ENCODE measurements at places on chromosomes 1 and 21. TPM values are rescaled to one million over a fixed set of nuclear protein-coding genes. Genes with fewer than 3 reads are reported as not detected.
A peak's percentile ranks its signal among the peaks of the same experiment; 100 is the strongest.

Gene KRTAP19-3
- total RNA-seq, result not detected

Gene POU3F1
- 1.1 TPM for total RNA-seq

Gene IGSF21
- total RNA-seq, result not detected

Gene TMEM79
- 1.1 TPM for total RNA-seq

Gene ZNF648
- total RNA-seq, result not detected

Gene DNALI1
- total RNA-seq, result not detected

Gene PPM1J
- total RNA-seq, result 0.57 TPM

Gene TAS1R2
- total RNA-seq, result not detected

Gene LYSMD1
- 0.49 TPM for total RNA-seq

DNA sequence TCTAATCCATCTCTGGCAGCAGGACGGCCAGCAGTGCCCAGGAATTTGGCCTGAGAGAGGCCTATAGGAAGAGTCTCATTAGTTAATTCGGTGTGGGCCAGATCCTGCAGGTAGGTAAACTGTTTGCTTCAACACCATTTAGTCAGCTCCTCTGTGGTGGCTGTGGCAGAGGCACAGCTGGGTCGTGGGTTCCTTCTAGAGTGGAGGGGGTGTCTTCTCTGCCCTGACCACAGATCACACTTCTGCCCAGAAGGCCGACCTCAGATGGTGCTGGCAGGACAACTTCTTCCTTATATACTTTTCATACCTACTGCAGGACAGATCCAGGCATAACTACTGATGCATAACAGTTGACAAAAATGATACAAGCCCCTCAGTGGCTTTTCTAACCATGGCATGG is 281.4 kb downstream of the RPS6KC1 start:
- DNase-seq, result no peak

GRCh38 chr1:110336300-110337039 is 2.7 kb upstream of the RBM15 start:
- DNase-seq, result no peak

- no peak for DNase-seq
Observed at GRCh38 chr1:183277821-183278738, 92.0 kb downstream of the LAMC2 start.

DNA sequence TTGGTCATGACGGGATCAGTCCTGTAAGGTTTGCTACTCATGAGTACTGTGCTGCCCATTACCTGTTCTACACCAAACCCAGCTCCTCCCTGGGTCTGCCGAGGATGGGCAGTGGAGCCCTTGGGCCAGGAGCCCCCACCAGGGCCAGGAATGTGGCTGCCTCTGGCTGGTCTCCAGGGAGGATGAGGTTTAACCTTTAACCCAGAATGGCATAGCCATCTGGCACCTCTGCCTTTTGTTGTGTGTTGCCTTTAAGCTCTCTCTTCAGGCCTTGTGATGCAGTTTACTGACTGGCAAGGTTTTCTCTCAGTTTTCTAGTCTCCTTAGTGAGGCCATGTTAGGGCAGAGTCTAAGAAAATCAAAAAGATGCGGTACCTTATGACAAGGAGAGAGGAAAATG is 38.6 kb downstream of the SIPA1L2 start:
- DNase-seq, result no peak

GRCh38 chr1:75632350-75632949 is 21.5 kb upstream of the SLC44A5 start:
- DNase-seq, result no peak

DNA sequence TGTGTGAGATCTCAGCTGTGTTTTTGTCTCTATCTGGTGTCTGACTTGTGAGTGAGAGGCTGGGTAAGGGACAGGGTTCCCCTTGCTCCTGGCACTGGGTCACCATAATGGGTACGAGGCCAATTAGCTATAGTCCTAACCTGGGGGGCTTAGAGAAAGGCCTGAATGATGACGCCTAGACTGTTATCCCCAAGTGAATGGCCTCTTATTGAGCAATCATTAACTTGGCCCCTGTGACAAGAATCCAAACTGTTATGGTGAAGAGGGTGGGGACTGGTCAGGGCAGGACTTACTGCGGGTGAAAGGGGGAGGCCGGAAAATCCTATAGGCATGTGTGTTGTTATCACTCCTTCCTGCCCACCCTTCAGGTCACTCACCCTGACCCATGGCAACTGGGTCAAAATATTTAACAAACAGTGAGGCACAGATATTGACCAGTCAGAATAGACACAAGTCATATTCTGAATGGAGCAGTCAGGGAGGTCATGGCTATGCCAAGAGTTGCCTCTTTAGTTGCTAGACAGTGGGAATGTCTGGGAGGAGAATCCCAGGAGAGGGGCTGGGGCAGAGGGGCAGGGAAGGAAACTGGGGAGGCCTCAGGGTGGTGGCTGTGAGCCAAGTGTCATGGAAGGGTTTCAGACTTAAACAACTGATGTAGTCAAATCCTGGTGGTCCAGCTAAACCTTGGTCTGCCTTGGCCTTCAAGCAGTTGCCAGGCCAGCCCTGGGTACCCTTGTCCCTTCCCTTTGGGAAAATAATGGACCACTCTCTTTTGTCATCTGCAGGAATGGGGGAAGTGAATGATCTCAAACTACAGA is 3.2 kb downstream of the NR0B2 start:
- no peak for DNase-seq

DNA sequence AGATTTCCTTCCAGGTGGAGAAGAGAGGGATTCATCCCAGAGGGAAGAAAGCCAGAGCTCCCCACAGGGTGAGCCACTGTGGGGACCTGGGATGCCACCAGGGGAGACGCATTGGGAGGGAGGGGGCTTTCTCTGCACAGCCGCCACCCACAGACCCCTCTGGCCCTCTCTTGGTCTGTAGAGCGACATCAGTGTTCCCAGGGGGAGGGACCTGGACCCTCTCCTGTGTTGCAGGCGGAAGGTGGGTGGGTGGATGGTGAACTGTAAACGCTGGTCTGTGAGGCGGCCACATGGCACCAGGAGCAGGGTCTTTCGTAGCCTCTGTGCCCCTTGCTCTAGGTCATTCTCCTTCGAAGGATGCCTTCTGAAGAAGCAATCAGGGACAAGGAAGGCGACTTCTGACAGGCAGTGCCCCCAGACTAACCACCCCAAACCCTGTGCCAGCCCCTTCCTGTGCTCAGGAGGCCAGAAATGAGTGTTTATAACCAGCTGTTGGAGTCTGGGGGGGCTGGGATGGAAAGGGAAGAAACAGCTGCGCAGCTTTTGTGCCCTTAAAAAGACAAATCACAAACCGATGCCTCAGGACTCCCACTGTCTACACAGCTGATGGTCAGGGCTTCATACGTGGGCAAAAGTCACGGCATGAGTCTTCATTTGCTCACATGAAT is 121.4 kb upstream of the ZBTB40 start:
- DNase-seq, result no peak

DNA sequence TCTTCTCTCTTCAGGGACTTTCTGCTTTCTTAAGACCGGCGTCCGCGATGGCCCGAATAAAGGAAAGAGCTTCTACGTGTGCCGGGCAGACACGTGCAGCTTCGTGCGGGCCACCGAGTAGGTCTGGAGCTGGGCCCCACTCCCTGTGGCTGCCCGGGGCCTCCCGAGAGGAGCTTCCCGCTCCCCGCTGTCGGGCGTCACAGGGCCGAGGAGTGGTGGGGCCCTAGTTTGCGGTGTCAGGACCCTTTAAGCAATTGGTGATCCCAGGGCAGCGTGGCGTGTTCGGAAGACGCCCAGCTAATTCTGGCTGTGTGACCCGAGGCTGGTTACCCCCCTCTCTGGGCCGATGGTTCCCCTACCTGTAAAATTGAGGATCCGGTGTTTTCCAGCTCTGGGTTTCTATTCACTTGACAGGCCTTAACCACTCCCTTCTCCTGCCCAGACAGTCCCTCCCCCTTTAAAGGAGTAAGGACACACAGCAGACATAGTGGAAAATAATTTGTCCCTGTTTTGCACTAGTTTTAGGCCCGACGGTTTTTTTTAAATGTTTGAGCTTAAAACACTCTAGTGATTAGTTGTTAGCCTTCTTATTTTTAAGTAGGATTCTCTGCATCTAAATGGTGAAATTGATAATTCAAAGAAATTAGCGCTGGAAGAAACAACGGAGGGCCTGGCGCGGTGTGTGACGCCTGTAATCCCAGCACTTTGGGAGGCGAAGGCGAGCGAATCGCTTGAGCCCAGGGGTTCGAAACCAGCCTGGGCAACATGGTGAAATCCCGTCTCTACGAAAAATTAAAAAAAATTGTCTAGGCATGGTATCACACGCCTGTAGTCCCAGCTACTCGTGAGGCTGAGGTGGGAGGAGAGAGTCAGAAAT is 553 bp downstream of the TTF2 start:
- DNase-seq, result no peak

DNA sequence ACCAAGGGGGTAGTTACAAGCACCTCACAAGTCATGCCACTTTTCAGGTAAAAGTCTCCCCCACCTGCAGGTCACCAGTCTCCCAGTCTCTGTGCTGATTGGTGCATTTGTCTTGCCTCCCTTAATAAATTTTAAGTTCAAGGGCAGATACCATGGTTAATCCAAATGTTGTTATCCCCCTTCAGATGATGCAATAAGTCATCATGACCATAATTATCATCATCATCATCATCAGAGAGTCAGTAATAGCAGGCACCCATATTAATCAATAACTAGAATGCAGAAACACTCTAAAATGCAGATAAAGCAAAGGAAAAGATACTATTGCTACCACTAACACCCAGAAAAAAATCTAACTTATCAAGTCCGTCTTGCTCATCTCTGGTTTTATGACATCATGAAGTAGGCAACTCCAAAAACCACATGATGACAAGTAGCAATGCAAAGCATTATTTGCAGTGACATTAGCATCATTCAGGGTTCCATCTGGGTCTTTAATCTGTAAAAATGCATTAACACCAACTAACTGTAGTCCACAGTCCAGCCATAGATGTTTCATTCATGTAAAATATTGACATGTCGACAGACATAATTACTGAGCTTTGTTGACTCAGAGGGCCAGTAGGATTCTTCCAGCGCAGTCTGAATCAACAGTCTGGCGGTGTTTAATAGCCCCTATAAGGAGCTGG is 492.0 kb upstream of the RUNX1 start:
- DNase-seq, result no peak

GRCh38 chr1:111793923-111794322 is 38.2 kb downstream of the DDX20 start:
- DNase-seq, result no peak

DNA sequence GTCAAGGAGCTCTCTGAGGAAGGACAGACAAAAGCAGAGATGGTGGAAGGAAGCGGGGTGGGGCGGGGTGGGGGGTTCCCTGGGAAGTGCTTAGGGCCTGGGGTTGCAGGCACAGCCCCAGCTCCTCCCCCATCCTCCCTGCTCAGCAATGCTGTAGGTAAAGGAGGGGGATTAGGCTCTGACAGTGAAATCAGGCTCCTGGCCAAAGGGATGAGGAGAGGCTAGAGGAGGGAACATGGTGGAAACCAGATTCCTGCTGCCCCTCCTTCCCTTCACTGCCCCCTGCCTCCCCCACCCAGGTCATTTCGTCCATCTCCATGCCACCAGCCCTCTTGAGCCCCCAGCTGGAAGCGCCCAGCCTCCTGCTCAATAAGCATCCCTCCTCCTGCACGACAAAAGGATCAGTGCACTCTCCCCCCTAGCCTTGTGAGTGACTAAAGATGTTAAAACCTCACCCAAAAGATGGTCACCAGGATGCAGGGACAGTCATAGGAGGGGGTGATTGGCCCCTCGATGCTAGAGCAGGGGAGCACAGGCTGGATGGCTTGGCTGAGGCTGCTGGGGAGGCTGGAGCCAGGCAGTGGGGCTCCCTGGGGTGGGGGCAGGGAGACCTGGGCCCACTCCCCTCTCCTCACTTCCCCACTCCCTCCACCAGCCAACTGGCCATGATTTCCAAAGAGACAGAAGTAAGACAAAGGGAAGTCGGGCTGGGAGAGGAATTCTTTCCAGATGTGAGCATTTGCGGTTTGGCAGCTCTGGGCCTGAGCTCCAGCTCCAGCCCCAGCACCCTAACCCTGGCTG is 2.2 kb upstream of the CRABP2 start:
- no peak for DNase-seq

GRCh38 chr1:211783897-211784296 is 46.7 kb downstream of the LPGAT1 start:
- no peak for DNase-seq

DNA sequence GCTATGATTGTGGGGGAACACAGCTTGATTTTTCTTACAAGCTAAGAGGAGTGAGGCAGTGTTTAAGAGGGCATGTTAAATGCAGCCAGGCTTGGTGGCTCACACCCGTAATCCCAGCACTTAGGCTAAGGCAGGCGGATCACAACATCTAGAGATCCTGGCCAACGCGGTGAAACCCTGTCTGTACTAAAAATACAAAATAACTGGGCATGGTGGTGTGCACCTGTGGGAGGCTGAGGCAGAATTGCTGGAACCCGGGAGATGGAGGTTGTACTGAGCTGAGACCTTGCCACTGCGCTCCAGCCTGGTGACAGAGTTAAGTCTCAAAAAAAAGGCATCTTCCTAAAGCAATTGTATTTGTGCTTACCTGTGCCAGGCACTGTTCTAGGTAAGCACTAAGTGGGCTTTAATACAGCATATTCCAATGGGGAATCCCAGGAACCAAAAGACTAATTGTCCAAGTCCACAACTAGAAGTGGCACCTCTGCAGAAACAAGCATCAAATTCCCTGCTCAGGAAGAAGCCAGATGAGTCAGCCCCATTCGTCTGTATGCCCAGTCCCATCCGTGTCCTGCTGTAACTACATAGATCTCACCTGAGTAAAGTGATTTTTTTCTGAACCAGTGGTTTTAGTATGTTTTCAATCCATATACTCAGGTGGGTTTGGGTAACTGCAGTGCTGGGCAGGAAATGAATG is 4.6 kb downstream of the RCC1 start:
- DNase-seq, result no peak

GRCh38 chr1:147598621-147599361 is 57.5 kb downstream of the BCL9 start:
- DNase-seq, result peak; percentile 6
